ENCODE measurements at places on chromosomes 7 and 10. TPM values are rescaled to one million over a fixed set of nuclear protein-coding genes. Genes with fewer than 3 reads are reported as not detected.

DNA sequence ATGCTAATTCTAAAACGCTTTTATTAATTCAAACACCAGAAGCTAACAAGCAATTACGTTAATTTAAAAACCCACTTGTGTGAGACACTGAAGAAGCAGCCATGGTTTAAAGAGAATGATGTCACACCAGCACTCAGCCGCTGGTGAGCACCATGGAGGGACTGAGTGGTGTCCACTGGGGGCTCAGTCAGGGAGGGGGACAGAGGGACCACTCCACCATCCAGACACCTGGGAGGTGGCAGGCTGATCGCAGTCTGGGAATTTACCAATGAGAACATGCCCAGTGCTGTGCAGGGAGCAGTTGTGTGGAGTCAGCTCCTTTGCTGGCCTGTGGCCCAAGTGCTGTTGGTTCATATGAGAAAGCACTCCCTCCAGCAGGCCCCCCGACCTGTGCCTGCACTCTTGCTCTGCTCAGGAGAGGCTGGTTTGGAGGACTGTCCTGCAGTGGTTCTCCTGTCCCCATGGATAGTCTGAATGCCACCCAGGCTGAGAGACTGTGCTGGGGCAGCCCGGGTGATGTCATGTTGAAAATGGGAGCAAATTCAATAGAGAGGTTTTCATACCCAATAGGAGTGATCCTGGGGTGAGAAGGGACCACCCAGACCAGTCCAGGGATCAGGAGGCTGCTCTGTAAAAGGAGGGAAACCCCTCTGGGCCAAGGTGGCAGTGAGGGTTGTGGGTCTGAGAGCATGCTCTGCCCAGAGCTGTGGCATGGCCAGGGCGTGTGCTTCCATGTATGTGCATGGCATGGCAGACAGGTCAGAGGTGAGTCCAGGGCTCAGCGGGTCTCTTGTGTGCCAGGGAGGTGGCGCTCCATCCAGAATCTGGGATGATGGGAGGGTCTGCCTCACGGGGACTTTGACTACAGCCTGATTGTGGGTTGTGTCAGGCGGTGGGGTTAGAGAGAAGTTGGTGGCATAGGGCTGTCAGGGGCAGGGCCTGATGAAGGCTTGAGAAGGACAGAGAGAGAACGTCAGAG is 12.7 kb downstream of the ADCY1 start:
- no peak for DNase-seq

- DNase-seq: no peak
Measured at GRCh38 chr7:102849079-102849478, 63.7 kb upstream of the LRRC17 start.

DNA sequence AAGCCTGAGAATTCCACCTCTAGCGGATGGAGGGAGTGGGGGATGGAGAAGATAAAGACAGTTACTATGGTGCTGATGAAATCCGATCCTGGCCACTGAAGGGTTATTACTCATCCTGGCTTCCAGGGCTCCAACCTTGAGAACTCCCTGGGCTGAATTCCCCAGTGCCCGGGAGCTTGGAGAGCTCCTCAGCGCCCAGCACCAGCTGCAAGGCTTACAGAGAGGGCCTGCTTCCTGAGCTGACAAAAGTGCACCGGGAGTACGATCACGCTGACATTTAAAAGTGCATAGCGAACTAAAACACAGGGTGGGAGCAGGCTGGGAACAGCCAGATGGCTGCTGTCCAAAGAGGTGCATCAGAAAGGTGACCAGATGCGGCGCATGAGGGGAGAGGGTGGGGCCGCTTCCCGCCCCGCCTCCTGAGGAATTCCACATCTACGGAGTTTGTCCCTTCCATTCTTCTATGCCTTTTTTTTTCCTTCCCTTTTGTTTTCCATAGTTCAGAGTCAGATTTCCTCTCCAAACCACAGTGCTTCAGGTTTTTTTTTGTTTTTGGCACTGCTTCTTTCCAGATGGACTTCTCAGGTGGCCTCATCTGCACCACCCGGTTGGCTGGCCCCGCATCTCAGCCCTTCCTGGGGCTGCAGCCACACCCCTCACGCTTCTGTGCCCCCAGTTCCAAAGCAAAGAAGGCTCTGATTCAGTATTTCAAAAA is 62.4 kb upstream of the MKRN1 start:
- DNase-seq: peak; percentile 76

- no peak for DNase-seq
Measured at GRCh38 chr10:63761243-63761642, 240.0 kb downstream of the REEP3 start.

- DNase-seq: no peak
Measured at GRCh38 chr7:46557295-46557711, 636.2 kb upstream of the IGFBP3 start.

- no peak for DNase-seq
Measured at GRCh38 chr7:46028246-46028645, 107.2 kb upstream of the IGFBP3 start.

DNA sequence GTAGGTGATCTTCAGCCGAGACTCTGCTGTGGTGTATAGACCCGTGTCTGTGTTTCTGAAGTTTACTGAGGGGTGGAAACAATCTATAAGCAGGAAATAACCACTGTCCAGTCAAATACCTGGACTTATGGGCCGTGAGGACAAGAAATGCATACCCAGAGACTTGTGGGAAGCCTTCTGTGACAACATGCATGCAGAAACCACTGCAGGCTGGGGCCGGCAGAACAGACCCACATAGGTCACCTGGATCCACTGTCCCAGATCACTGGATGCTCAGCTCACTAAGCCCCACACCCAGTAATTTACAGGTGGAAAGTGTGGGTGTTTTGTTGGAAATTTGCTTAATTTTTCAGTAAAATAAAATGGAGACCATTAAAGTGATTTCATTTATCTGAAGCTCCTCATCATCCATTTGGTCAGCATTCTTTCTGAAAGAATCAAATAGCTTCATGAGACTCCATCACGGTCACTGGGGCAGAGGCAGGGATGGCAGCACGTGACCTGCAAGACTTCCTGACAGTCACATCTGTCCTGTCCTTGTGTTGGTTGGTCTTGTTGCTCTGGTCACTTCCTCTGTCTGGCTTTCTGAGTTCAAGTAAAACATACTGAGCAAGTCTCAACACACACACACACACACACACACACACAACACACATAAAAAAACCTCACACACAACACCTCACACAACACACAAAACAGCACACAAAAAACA is 108.3 kb downstream of the TNS3 start:
- no peak for DNase-seq

DNA sequence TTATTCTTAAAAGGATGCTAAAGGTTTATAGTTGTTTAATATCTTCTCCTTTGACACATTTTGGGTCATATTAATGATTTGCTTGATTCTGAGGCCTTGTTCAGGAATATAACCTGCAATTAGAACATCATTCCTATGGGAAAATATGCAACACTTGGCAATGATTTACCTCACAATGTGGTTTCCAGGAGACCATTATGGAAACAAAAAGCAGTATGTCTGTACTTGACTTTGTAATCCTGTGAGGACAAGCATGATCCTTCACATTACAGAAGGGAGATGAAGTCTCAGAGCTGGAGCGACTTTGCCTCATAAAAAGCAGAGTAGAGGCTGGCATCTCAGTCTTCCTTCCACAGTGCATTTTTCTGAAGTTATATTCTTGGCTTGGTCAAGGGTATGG is 57.0 kb upstream of the CDCA7L start:
- no peak for DNase-seq

- DNase-seq: no peak
Measured at GRCh38 chr10:128522551-128523308, 396.5 kb upstream of the MKI67 start.

- DNase-seq: no peak
Measured at GRCh38 chr7:17638727-17639126, 301.6 kb downstream of the SNX13 start.

DNA sequence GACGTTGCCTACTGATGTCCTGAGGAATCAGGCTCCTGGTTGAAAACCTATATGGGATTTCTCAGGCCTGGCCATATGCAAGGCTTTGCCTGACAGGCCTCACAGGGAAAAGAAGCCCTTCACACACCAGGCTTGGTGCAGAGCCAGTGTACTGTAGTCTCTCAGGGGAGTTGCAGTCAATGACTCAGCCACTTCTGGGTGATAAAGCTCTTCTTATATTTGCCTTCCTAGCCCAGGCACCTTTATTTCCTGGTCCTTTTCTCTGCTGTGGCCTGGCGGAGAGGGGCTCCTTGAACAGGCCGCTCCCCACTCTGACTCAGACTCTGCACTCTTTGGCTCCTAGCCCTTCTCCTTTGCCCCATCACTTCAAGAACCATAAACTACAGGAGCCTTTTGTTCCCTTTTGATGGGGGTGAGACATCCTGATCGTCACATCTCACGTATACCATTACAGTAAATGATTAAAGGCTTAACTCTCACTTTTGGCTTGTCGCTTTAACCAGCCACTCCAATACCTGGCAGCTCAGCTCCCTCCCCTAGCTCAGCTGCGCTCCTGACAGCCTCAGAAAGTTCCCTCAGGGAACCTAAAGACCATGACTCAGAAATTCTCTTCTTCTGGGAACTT is 33.5 kb downstream of the DPY19L1 start:
- peak; percentile 30 for DNase-seq

DNA sequence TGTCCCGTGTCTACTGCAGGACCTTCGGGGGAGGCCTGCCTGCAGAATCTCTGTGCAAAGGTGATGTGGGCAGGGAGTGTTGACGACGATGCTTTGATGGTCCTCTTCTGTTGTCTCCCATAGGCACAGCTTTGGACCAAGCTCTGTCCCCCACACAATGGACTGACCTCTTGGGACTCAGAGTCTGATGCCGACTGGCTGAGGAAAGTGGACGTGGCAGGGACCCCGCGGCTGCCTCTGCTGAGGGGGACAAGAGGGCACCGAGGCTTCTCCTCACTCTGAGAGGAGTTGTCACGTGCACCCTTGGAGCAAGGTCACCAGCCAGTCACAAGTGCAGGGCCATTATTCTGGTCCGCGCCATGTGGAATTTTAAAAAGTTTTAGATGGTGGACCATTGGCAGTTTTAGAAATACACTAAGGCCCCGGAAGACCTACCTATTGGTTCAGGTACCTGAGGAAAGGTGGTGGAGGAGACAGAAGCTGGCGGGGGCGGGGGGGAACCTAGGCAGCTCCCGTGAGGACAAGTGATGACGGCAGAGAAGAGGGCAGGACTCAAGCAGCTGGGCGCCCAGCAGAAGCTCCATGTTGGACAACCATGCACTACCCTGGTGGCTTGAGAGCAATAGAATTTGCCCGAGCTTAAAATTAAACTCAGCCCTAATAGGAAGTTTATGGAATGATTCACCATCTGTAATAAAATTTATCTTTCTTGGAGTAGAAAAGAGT is 331.4 kb downstream of the PTPRN2 start:
- peak; percentile 1 for DNase-seq

DNA sequence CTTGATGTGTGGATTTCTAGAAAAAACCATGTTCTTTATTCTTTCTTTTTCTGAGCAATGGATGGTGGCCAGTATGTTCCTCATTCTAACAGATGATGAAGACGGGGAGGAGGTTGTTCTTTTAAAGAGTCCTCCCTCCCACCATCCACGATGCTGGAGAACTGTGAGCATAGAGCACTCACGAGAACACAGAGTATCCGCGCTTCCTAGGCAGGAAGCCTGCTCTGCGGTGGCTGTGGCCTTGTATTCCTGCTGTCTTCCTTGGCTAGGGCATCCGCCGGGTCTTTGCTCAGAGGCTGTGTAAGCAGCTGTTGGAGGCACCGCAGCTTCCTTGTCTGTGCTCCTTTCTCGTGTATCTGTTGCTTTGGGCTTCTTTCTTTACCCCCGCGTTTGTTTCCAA is 214.2 kb downstream of the CCDC3 start:
- no peak for DNase-seq

DNA sequence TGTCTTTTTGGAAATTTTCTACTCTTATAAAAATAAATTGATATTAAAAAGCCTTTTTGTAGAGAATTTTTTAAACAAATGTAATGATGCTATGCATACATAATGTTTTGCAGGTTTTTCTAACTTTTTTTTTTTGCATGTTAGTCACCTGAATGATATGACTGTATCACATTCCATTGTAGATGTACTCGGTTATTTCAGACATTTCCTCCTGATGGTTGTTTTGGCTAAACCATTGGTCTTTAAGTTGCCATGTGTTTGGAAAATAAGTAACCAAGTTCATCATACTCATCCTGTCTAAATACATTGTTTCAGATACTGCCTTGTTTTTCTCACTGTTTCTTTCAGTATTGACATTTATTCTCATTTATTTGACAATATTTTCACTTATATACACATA is 25.8 kb downstream of the NHLRC2 start:
- no peak for DNase-seq

- DNase-seq: no peak
Measured at GRCh38 chr7:25557930-25558329, 329.6 kb upstream of the NPVF start.

- peak; percentile 81 for DNase-seq
Measured at GRCh38 chr10:34078745-34079470, 736.2 kb downstream of the PARD3 start.

DNA sequence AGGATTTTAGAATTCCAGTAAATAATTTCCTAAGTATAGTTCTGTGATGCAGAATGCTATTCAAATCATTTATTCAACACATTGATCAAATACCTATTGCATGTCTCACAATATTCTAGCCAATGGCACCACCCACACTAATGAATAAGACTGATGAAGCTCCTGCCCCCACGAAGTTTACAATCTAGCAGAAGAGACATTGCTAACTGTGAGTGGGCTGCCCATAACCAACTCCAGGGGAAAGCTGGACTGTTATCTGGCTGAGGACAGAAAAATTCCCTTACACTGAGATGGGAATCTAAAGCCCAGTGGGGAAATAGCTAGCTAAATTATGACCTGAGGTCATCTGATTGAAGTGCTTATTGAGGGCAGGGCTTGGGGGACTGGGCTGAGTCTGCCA is 128.8 kb upstream of the LYZL2 start:
- DNase-seq: no peak

DNA sequence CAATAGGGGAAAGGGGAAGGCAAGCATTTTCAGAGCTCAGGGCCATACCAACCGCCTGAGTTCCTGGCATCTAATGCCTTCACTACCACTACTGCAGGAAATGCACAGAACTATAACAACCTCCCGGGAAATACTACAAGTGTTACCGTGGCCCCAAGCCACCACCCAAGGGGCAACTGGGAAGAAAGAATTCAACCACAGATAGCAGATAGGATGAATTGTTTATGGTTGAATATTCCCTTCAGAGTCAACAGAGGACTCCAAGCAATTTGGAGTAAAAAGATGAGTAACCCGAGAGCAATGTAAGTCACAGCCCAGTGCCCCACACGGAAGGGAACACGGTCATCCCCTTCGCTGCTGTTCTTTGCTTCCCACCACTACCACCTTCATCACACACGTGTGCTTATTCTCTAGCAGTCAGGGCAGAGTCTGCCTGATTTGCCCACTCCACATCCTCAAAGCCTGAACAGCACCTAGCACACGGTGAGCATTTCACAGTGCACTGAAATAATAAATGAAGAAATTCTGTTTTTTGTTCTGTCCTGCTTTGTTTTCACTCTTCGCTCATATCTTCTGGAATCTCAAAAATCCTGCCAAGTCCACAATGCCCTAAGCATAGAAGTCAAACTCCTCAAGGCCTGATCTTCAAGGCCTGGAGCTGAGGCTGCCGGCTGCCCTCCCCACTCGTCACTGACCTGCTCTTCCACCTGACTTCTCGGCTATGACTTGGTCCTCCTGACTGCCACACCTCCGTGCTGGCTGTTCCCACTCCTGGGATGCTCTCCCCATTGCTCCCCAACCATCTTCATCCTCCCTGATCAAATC is 221.1 kb downstream of the KCNMA1 start:
- DNase-seq: no peak

Gene CNTNAP2
- 0.22 TPM for total RNA-seq

Gene ENO4
- 0.64 TPM for total RNA-seq

Gene LLCFC1
- total RNA-seq: not detected

Gene KCNH2
- total RNA-seq: 107 TPM

Gene IDE
- total RNA-seq: 47.8 TPM

Gene EPHB4
- 22.7 TPM for total RNA-seq

Gene GFRA1
- total RNA-seq: 6.7 TPM

Gene KAT6B
- total RNA-seq: 47.1 TPM

Gene XRCC2
- total RNA-seq: 0.67 TPM
